Tibial nerve (tissue), 4 donors: ENCODE measurements at places on chromosomes 2 and 18. TPM values are rescaled to one million over a fixed set of nuclear protein-coding genes. Genes with fewer than 3 reads are reported as not detected.
A peak's percentile ranks its signal among the peaks of the same experiment; 100 is the strongest.

DNA sequence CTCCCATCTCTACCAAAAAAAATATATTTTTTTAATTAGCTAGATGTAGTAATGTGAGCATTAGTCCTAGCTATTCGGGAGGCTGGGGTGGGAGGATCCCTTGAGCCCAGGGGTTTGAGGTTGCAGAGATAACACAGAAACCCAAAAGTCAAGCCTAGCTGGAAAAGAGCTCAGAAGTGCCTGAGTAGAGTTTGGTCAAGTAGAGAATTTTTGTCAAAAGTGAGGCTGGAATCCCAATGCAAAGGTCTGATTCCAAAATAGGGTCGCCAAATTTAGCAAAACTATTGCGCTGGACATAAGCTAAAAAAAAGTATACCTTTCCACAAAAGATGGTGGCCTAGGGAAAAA lies 15.5 kb upstream of the MSH6 start:
- DNase-seq: no peak

GRCh38 chr2:122478771-122479170 lies 723.3 kb downstream of the TSN start:
- no peak for DNase-seq

Gene AUP1
- total RNA-seq: 133 TPM

DNA sequence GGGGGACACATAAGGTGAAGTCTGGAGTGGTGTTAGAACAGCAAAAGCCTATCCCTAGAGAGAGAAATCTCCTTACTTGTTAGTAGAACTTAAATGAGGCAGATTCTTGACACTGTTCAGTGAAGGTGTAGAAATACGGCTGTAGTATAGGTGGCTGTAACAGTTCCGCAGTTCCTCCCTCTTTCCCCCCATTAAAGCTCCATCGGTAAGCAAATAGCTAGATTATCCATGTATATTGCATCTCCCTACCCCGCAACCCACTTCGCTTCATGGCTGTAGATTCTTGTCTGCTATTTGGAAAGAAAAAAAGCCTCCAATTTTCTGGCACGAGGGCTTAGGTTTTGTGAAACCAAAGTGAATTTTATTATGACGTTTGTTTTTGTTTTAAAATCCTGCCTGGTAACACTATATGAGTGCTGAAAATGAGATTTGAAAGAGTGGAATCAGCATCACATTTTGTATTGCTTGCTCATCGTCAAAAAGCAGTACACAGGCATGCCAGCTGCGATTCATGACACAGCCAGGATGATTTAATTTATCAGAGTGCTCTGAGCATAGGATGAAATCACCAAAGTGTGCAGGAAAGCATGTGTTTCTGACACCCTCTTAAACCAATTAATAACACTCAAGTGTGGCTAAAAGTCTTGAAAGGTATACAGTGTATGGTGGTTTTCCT lies 1.4 kb downstream of the FAM171B start:
- no peak for DNase-seq

- DNase-seq: no peak
Observed at GRCh38 chr2:55430211-55430975, 10.7 kb upstream of the CCDC88A start.

DNA sequence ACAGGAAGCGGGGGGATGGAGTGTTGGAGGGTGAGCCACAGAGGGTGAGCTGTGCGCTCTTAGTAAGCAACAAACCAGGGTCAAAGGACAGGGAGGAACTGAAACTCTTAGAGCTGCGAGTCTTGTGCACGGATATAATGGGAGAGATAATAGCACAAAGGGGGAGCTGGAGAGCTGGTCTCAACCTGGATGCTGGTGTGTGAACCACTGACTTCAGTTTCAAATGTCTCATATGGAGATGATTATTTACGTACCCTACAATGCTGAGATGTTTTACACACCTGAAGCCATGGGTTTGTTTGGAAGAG lies 35.9 kb downstream of the PTGR3 start:
- DNase-seq: no peak

- DNase-seq: peak; percentile 9
Observed at GRCh38 chr2:181456660-181457120, 496 bp upstream of the ITGA4 start.

GRCh38 chr18:36296650-36297416 lies 680 bp upstream of the FHOD3 start:
- DNase-seq: no peak

DNA sequence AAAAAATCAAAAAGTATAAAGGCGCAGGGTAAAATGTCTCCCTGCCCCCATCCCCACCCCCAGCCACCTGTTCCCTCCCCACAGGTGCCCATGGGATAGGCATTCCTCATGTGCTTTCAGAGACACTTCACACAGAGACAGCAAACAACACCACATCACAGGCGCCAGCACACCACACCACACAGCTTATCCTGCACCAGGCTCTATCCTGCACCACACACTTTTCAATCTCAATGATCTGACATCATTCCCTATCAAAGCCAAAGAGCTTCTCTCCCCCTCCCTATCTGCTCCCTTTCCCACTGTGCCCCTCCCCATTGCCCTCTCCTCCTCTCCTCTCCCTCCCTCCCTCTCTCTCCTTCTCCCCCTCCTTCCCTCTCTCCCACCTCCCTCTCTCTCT lies 15.5 kb downstream of the FAM178B start:
- DNase-seq: no peak

DNA sequence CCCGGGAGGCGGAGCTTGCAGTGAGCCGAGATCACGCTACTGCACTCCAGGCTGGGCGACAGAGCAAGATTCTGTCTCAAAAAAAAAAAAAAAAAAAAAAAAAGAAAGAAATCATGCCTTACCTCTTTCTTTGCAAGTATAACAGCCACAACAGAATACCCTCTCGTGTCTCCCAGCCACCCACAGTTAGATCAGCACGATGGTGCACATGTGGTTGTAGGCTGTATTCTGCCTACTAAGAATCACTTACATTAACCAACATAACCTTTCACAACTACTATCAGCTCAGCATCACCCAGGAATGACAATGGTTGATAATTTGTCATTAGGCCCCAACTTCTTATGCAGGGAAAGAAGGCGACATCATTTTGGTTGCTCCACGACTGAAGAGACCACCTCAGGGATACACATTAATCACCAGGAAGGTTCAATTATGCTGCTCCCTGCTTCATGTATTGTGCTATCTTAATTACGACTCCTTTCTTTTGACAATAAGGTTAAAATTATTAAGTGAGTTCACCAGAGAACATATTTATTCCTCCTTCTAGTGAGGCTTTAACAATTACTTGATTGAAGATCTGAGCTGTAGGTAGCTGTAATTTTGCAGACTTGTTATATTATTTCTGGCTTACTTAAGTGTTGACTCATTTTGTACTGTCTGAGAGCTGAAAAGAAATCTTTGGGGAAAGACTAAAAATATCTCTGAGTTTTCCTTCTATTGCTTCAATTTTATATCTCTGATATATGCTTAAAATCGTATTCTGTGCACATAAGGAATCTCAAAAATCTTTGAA lies 120.1 kb downstream of the LRP1B start:
- DNase-seq: no peak

- DNase-seq: peak; percentile 72
Observed at GRCh38 chr2:101341901-101342624, 33.6 kb upstream of the RNF149 start.

DNA sequence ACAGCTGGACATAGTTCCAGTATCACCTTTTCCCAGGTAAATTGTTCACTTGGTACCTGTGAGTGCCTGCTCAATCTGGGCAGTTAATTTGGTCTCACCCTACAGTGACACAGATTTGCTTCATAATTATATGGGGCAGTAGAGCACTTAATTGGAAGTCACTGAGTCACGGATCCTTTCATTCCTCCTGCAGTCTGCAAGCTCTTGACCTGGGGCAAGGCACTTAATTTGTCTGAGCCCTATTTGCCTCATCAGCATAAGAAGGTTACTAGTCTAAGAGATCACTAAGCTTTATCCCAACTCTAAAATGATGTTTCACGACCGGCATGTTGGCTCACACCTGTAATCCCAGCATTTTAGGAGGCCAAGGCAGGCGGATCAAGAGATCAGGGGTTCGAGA lies 8.9 kb downstream of the FBXO36 start:
- DNase-seq: no peak

DNA sequence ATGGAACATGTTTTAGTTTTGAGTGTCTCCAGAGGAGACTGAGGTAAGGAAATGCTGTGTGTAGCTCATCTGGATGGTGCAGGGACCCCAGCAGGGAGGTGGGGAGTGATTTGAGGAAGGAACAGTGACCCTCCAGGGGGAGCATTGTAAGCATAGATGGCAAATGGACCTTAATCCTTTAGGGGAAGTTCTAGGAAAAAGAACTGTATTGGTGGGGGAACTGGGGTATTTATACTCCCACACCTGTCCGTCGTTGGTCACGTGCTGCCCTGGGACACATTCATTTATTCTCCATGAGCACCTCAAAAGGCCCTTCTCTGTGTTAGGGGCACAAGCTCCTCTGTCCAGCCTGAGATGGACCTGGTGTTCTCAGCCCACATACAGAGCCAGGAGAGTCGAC lies 233.9 kb upstream of the HDAC4 start:
- no peak for DNase-seq

GRCh38 chr2:240435948-240436682 lies 652 bp downstream of the GPC1 start:
- DNase-seq: no peak

DNA sequence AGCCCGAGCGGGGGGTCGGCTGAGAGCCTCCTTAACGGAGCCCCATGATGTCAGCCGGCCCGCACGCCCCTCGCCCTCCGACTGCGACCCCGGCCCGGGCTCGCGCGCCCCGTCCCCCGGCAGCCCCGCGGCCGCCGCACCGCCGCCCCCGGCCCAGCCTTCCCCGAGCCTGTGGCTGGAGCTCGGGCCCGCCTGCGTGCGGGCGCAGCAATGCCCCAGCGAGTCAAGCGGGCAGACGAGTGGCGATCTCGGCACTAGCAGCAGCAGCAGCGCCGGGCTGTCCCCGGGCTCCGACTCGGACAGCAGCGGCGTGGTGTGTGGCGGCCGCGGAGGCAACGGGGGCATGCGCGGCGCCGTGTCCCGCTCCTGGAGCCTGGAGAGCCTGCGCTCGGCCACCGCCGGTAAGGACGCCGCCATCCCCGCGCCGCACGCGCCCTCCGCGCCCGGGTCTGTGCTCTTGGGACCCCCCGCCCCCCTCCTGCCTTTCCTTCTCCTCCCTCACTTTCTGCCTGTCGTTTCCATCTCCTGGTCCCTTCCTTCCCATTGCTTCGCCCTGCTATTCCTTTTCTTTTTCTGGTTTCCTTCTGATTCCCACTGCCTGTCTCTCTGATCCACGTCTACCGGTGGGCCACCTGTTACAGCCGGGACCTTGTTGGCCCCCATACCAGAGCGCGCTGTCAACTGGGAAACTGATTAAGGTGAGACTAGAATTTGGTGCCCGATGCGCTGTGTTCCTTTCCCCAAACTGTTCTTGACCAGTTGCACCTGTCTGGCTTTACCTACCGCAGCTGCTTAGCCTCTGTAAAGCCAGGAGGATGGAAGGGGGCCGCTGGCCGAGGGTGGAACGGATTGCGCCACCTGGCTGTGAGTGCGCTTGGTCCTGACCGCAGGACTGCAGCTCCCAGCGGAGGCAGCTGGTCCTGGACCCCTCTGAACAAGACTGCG lies 127.4 kb downstream of the ARHGEF4 start:
- no peak for DNase-seq

DNA sequence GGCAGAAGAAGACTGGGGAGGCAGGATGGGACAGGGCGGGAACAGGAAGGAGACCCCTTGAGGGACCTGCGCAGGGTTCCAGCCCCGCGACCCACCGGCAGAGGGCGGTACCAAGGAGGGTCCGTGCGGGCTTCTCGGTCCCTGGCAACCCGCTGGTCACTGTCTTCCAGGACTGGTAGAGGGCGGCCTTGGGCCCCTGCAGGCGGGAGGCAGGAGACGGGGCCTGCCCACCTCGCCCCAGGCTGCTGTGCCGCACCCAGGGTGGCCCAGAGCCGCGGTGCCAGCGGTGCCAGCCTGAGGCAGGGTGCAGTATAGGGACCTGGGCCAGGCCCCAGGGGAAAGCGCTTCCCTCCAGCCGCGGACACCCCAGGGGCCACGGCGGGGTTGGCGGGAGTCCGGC lies 34.5 kb downstream of the NEURL3 start:
- peak; percentile 19 for DNase-seq

GRCh38 chr2:37342591-37343220 lies 1.7 kb upstream of the QPCT start:
- DNase-seq: no peak

DNA sequence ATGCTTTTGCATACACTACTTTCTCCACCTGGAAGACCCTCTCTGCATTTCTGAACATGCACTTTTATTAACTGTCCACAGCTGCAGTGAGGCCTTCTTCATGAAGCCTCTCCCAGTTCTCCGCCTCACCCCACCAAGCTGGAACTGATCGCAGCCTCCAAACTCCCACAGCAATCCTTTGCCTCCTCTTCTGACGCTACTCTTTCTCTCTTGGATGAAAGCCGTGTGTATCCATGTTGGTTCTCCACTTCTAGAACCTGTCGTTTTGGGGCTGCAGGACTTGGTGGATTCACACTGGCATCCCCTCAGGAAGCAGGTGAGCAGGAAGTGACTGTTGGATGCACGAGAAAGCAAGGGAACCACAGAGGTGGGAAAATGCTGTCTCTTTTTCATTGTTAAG lies 288.6 kb downstream of the MYCN start:
- DNase-seq: no peak

Gene CYS1
- 2.7 TPM for total RNA-seq

Gene CPLX4
- not detected for total RNA-seq

Gene RGPD4
- not detected for total RNA-seq

DNA sequence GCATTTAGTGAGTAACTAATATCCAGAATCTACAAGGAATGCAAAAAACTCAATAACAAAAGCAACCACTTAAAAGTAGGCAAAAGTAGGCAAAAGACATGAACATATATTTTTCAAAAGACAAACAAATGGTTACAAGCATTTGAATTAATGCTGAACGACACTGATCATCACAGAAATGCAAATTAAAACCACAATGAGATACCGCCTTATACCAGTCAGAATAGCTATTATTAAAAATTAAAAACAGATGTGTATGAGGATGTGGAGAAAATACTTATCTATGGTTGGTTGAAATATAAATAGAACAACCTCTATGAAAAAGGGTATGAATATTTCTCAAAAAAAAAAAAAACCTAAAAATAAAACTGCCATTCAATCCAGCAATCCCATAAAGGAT lies 51.7 kb downstream of the SNTG2 start:
- DNase-seq: no peak

DNA sequence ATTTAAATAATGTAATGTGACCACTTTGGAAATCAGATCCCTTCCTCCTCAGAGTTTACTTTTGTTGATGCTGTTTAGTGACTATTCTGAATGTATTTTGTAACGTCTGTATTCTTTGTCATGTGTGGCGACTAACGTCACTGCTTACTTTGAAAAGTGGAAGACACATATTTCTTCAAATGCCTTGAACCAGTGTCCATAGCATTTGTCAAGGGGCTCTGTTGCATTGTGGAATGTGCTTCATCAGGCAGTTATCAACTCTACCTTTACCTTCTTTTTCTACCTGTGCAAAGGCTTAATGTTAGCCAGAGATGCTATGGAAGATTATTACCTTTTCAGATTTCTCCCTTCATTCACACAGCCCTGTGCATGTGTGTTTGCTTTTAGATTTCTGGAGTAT lies 162.4 kb downstream of the ZNF407 start:
- DNase-seq: no peak

DNA sequence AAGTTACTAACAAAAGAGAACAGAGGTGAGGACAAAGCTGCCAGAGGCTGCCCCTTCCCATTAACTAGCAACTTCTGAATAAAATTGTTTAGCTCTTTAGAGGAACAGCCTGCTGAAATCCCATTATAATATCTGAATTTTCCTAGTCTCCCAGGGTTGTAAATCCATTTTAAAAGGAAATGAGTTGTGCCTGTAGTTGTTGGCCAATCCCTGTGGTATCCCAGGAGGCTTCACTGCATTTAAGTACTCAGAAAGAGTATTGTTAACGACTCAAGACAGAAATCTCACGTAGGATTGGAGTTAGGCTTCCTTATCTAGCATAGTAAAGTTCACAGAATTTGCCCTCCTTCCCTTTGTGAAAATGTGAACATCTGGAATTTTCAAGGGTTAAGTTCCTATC lies 8.9 kb downstream of the LAPTM4A start:
- no peak for DNase-seq
